ENCODE measurements at places on chromosomes 12 and 14. TPM values are rescaled to one million over a fixed set of nuclear protein-coding genes. Genes with fewer than 3 reads are reported as not detected.

The PTGER2 gene
- total RNA-seq: not detected

The OR4E2 gene
- not detected for total RNA-seq

The SLCO1B1 gene
- total RNA-seq: not detected

The PRH2 gene
- not detected for total RNA-seq

The EP400 gene
- total RNA-seq: 9.4 TPM

Measured in pulmonary artery endothelial cell (primary cell).